ENCODE measurements at places on chromosomes 11 and 22.

GRCh38 chr22:37912171-37912570 is 6.1 kb downstream of the MICALL1 start:
- DNase-seq = no peak

DNA sequence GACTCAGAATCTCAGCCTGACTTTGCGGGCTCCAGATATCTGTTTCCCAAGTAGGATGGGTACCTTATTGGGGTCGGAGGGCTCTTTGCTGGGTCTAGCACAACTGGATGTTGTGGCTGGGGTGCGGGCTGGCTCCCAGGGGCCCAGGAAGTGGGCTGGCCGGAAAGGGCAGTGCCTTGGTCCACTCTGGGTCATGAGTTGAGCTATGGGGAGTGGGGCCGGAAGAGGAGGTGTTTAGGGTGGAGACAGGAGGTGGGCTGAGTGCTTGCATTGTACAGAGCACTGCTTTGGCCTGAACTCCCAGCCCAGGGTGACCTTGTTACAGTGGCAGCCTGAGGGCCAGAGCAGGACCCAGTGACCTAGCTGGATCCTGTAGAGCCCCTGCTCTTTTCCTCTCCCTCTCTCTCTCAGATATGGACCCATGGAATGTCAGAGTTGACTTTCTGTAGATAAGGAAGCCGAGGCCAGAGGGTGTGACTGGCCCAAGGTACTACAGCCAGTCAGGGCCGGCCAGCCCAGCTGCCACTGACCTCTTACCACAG is 13.2 kb downstream of the PHLDB1 start:
- DNase-seq = no peak

DNA sequence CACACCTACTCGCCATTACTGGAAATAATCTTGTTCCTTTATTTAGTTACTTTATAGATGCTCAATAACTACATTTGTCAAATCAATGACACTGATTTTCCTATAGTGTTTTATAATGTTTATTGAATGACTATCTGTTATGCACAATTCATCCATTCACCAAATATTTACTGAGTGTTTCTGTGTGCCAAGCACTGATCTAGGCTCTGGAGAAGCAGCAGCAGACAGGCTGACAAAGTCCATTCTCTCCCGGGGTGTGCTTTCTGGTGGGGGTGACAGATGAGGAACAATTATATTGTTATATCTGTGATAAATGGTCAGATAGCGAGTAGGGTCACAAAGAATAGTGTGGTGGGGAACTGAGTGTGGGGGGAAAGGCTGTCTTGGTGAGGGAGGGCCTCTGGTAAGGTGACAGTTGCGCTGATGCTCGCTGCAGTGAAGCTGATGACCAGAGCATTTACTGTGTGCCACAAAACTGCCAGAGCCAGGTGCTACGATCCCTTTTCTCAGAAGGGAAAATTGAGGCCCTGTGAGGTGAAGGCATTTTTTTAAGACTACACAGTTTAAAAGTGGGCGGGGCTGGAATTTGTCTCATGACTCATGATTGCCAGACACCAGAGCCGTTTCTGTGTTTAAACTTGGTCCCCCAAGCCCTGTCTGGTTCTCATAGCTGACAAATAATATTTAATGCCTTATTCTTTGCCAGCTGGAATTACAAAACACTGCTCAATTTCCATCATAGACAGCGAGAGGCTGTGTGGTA is 10.2 kb downstream of the PACS1 start:
- DNase-seq = peak; percentile 62

- DNase-seq = peak; percentile 30
These were observed at the start of gene ADM for GRCh38 chr11:10304495-10305261. Gene ADM (plus strand): TSS chr11:10305073. CDS start chr11:10305701, 628 bp downstream.

DNA sequence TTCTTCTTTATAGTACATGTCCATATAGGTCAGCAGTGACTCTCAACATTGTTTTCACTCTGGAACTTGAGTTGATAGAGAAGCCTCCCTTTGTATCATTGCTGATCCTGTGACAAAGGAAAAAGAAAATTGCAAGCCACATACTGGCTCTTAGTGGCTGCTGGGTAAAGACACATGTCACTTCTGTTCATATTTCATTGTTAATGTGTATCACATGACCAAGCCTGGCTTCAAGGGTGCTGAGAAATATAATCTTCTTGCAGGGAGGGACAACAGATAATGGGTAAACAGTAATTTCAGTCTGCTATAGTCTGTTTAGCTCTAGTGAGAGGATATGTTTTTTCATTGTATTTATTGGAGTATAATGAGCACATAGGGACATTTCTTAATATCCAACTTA is 173.3 kb downstream of the PGR start:
- no peak for DNase-seq

- DNase-seq = no peak
These were observed 119.5 kb upstream of the ISX start for GRCh38 chr22:34946339-34946985.

DNA sequence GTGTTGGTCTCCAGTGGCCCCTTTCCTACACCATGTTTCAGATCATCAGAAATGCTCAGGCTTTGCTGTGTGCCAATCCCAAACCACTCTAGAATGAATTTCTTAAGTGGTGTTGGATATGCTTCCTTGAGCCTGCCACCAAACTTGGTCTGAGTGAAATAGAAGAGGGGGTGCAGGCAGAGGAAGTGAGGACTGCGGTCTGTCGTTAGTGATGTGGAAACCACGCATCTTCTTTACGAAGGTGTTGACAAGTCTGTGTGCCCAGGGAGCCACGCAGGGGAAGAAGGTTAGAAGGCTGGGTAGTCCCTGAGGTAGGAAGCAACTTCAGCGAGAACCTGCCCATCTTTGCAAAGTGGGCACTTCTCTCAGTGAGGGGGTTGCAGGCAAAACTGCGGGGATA is 187.4 kb upstream of the NAV2 start:
- DNase-seq = no peak

DNA sequence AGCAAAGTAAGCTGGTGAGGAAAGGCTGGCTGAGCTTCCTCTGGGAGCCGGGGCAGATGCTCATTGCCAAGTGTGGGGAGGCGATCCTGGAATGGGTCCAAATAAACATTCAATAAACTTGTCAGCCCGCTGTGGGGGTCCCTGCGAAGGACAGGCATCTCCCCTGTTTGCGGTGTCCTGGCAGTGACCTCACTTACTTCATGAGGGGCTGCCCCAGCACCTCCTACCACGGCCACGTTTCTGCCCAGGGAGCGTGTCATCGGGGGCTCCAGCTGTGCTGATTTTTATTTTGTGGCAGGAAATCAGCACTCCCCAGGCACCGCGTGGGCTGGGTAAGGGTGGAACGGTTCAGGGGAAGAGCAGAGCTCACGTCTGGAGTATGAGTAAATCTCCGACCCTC is 493.9 kb upstream of the B3GAT1 start:
- DNase-seq = no peak

GRCh38 chr22:18121954-18122554 is 11.4 kb downstream of the TUBA8 start:
- no peak for DNase-seq
